HTR-8/SVneo (cell line): ENCODE measurements at places on chromosomes 5 and 9.
A peak's percentile ranks its signal among the peaks of the same experiment; 100 is the strongest.

GRCh38 chr9:30198463-30199309 lies 2185.8 kb upstream of the ACO1 start:
- no peak for DNase-seq

- no peak for DNase-seq
Measured at GRCh38 chr5:7871653-7872052, 2.7 kb downstream of the MTRR start.

GRCh38 chr9:87184956-87185642 lies 237.8 kb upstream of the GAS1 start:
- DNase-seq, result no peak

GRCh38 chr5:154646745-154647113 lies 108.4 kb upstream of the LARP1 start:
- no peak for DNase-seq

- no peak for DNase-seq
Measured at GRCh38 chr5:134143944-134144941, 29.8 kb downstream of the TCF7 start.

- no peak for DNase-seq
Measured at GRCh38 chr5:147751-148150, 43.5 kb upstream of the LRRC14B start.

- peak; percentile 52 for DNase-seq
Measured at GRCh38 chr5:66247176-66247960, 103.3 kb downstream of the SREK1 start.

DNA sequence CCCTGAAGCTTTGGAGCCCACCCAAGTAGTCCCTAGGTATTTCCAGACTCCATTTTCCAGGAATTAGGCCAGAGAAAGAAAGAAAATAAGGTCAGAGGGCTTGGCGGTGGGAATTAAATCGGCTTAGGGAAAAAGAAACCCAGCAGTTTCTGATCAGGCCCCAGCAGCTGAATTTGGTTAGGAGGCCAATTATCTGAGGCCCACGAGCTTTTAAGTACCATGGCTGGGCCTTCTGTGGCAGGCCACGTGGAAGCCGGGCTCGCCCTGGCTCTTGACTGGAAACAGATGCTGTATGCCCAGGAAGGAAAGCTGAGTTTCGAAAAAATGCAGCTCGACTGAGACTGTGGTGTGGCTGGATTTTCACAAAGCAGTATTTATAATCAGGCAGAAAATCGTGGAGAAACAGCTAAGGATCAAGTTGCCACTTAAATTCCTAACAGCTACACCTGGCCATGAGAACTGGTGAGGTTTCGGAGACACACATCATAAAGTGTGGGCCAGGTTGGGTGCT lies 75.1 kb upstream of the PANK3 start:
- no peak for DNase-seq

GRCh38 chr5:172892713-172893112 lies 58.7 kb downstream of the ERGIC1 start:
- DNase-seq, result no peak

DNA sequence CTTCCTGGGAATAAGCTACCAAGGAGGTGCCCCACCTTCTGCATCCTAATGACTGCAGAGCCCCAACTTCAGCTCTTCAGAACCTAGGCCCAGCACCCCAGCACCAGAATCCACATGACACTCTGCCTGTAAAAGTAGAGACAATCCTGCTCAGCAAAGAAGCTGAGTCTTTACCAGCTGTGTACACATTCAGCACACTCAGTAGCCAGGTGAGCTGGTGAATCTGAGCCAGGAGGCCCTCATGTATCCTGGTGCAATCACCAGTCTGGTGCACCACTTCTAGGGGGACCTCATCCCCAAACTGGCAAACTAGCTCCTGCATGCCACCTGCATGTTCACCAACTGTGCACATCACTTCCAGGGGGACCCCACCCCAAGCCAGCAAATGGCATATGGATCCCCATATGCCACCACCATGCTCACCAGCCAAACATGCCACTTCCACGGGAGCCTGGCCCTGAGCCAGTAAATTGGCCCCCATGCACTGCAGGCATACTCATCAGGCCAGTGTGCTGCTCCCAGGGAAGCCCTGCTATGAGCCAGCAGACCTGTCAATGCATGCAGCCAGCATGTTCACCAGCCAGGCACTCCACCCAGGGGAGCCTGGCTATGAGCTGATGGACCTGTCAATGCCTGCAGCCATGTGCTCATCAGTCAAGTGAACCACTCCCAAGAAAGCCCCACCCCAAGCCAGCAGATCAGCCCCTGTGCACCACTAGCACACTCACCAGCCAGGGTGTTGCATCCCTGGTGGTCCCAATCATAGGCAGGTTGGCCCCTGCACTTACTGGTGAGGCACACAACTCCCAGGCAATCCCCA lies 15.6 kb upstream of the BTNL9 start:
- DNase-seq, result no peak

- no peak for DNase-seq
Measured at GRCh38 chr5:138128334-138128733, 10.9 kb downstream of the NME5 start.

GRCh38 chr5:90353254-90353653 lies 56.3 kb downstream of the CETN3 start:
- no peak for DNase-seq
